ENCODE measurements at places on chromosomes 2 and 18.

GRCh38 chr2:22481486-22482259 lies 903.3 kb upstream of the KLHL29 start:
- DNase-seq, result peak; percentile 60

DNA sequence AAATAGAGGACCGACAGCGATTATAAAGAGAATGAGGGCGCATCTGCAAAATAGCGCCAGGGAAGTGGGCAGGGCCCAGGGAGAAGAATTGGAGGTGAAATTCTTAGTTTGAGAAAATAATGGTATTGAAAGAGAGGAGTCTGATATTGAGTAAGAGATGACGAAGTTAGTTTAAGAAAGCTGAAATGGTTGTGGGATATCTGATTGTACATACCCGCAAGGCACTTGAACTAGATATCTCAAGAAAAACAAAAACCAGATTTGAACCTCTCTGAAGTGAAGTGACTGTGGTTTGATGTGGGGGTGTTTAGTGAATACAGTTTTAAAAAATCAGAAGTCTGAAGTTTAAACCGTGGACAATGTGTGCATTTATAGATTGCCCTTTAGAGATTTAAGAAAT lies 38.9 kb downstream of the ZNF532 start:
- DNase-seq, result no peak

- DNase-seq, result no peak
Observed at GRCh38 chr18:79961527-79962291, 2.7 kb upstream of the HSBP1L1 start.

- DNase-seq, result no peak
Observed at GRCh38 chr18:79781331-79781941, 16.3 kb upstream of the KCNG2 start.

GRCh38 chr2:112670252-112671022 lies 24.7 kb downstream of the SLC20A1 start:
- DNase-seq, result no peak

GRCh38 chr2:119541476-119541875 lies 2.8 kb upstream of the CFAP221 start:
- no peak for DNase-seq

DNA sequence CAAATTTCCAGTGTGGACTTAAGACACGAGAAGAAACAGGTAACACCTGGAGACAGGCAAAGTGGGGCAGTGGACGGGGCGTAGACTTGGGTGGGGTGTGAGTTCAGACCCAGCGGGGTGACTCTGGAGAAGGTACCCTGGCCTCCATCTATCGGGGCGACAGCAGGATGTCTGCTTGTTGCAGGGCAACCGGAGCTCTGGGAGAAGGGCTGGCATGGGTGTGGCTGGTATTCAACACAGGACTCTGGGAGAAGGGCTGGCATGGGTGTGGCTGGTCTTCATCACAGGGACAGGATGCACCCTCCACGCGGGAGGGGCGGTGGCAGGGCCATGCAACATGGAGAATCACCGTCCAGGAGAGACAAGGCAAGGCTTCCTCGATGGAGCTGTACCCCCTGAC lies 198.5 kb downstream of the HDAC4 start:
- DNase-seq, result no peak

GRCh38 chr18:9612977-9613376 lies 1.4 kb downstream of the PPP4R1 start:
- DNase-seq, result no peak

DNA sequence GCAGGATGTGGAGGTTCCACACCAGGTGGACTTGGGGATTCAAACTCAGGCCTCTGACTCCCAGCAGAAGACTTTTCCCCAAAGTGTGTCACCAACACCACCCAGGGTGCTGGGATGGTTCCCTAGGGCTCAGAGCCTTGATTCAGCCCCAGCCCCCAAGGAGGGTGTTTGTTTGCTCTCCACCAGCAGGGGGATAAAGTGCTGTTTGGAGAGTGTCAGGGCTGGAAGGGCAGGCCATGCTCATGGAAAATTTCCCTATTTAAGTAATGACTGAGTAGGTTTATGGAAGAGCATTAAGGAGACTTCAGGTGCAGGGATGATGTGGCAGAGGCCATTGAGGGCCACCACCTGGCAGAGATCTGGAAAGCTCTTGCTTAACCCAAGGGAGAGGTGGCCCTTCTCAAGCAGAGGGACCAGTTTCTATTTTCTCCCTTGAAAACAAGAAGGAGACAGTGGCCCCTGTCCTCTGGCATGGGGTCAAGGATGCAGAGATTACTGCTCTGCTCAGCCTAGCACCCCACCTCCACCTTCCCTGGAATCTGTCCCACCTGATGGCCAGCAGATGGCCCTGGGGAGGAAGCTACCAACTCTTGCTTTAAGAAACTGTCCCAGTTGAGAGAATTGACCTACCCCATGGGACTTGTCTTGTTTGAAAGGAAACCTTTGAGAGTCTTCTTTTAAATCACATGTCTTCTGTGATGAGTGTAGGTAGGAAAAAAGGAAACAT lies 122.1 kb downstream of the ACOXL start:
- no peak for DNase-seq

GRCh38 chr2:142777742-142778141 lies 99.7 kb upstream of the KYNU start:
- no peak for DNase-seq

- no peak for DNase-seq
Observed at GRCh38 chr2:239255218-239255617, 145.6 kb downstream of the HDAC4 start.

DNA sequence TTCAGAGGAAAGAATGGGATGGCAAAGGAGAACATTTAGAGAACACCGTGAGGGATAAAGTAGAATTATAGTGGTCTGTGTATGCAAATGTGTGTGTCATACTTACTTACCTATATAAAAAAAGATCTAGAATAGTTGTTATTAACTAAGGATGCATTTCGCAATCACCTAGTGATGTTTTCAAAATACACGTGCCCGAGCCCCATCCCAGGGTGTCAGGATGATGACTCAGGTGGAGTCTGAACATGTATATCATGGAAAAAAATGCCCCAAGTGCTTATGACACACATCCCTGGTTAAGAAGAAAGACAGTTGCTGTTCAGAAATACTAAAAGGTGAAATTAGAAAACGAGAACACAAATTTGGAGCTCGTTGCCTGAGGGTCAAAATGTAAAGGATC lies 109.0 kb downstream of the CERS6 start:
- no peak for DNase-seq

All from muscle of back (tissue), 13 donors.